Fibroblast of skin of scalp (primary cell): ENCODE measurements at places on chromosomes 13 and 19.

GRCh38 chr19:48868114-48868886, at the start of gene PLEKHA4:
TSS of gene PLEKHA4 (minus strand) at chr19:48868617. CDS start at chr19:48867620, 997 bp downstream.
- DNase-seq: peak; percentile 53

DNA sequence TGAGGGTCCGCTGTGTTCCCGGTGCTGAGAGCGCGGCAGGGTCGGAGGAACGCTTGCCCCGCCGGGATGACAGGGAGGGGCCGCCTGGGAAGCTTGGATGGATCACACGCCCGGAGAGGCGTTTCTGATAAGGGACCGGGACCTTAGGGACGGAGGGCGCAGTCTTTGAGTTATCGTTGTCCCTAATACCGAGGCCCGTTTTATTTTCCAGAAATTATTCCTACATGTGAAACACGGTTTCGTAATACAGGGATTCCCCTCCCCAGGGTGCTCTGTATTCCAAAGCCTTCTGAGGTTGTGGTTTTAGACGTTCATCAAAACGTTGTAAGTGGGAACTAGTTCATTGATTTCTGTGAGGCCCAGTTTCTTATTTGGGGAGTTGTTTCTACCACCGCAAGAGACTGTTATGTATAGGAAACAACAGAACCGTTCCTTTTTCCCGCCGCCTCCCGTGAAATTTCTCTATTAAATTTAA, 752 bp downstream of the PDCD5 start:
- peak; percentile 34 for DNase-seq

- no peak for DNase-seq
These were observed 4.7 kb downstream of the C19orf38 start for GRCh38 chr19:10852941-10853340.

- peak; percentile 17 for DNase-seq
These were observed 37.4 kb downstream of the KLF5 start for GRCh38 chr13:73096173-73096572.

DNA sequence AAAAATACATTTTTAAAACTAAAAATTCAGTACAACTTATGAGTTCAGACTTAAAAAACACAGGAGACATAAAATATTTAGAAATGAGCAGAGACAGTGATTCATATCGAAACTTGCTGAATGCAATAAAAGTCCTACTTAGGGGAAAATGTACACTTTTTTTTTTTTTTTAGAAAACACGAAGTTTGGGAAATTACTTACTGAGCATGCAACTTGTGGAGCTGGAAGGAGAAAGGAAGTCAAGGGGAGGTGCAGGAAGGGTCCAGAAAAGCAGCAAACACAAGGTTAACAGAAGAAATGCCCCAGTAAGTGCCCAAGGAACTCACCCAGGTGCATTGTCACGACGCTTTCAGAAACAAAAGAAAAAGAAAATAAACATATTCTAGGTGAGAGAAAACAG, 18.6 kb upstream of the LAIR1 start:
- DNase-seq: no peak
